Cortex of kidney (tissue), 1 donor: ENCODE measurements at places on chromosomes 3 and 15.

GRCh38 chr3:107366766-107367165 is 10.5 kb upstream of the CCDC54 start:
- DNase-seq = no peak

GRCh38 chr15:78249131-78249530 is 14.8 kb upstream of the ACSBG1 start:
- no peak for DNase-seq

GRCh38 chr3:62845996-62846395 is 29.2 kb downstream of the CADPS start:
- no peak for DNase-seq

DNA sequence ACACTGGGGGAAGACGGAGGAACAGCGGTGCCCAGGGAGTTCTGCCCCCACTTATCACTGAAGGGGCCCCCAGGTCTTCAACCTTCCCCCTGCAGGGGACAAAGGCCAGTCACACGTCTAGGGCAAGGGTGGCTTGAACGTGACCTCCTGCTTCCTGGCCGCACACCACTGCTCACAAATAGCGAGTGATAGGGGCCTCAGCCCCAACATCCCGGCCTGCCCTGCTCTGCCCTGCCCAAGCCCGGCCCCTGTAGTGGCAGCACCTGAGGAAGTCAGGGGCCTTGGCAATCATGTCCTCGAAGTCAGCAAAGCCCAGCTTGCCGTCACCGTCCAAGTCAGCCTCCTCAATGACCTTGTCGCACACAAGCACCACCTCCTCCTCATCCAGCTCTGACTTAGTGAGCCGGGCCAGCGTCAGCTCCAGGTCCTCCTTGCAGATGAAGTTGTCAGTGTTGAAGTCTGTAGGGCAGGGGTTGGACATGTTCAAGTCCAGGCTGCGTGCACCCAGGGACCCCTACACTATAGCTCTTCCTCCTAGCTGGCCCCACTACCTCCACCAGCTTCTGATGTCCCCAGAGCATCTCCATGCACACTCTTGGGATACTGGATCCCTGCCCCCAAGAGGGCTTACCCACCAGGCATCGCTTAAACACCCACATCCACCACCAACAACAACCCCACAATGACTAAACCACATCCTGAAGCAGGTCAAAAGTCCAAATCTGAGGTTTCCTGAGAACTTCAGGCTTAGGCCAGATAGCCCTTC is 13.3 kb downstream of the SH2D7 start:
- DNase-seq = no peak

GRCh38 chr15:58114812-58115211 is 23.4 kb upstream of the AQP9 start:
- no peak for DNase-seq

DNA sequence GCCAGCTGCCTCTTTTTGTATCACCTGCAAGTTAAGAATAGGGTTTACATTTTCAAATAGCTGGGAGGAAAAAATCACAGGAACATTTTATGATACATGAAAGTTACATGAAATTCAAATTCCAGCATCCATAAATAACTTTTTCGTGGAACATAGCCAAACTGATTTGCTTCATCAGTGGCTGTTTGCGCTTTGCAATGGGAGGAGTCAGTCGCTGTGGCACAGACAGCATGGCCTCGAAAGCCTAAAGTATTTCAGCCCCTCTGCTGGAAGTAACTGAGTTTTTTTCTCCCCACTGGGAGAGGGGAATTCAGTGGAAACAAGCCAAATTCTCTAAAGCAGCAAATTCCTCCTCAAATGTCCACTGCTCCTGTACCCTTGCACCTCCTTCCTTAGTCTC is 271.9 kb downstream of the SUCLG2 start:
- DNase-seq = no peak

- DNase-seq = no peak
These were observed 57.2 kb downstream of the KIF9 start for GRCh38 chr3:47225310-47225906.

GRCh38 chr15:54820098-54820497 is 376.6 kb downstream of the RSL24D1 start:
- no peak for DNase-seq

DNA sequence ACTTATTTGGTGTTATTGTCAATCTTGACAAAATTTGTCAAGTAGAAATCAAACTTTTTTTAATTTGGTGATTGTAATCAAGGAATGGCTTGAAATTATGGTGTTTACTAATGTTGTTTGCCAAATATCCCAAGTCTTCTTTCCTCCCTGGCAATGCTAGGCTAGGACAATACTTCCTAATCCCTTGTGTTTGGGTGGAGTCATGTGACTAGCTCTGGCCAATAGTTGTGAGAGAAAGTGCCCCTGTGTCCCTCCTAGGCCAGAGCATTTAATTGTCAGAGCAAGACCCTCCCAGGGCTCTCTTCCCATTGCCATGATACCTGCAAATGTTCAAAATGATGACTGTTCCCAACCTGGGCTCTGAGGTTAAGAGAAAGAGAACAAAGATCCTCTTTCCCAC is 132.7 kb downstream of the ANXA2 start:
- no peak for DNase-seq

GRCh38 chr3:114566162-114566755 is 272.4 kb downstream of the TIGIT start:
- DNase-seq = no peak

GRCh38 chr3:48016301-48016973 is at the start of gene MAP4:
TSS of gene MAP4 (minus strand) at chr3:48016416. CDS start at chr3:47998860, 17,556 bp downstream.
- DNase-seq = no peak

DNA sequence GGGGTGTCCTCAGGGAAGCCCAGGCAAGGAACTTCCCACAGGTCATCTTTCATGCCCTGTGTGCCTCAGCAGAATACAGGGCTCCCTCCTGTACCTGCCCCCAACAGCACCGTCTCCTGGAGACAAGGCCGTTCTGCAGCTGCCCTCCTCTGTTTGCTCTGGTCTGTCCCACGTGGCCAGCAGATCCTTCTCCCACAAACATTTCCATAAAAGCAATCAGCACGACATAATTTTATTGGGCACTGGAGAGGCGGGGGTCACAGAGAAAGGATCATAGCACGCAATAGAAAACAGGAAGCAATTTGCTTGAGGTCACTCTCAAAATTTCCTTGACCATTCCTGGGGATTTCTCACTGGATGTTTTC is 29.4 kb downstream of the STARD5 start:
- DNase-seq = no peak

DNA sequence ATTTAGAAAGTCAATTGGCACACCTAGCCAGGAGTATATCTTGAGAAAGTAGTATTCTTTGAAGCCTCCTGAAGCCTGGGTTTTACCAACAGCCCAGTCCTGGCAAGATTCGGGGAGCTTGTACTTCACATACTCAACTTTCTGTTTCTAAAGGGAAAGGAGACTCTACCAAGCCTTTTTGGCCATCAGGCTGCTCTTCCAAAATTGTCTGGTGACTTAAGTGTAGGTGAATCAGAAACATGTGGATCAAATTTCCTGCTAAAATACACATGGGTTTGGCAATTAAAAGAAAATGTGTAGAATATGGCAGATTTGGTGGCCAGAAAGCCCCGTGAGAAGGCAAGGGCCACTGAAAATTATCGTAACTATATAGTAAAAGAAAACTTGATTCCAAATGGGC is 15.9 kb upstream of the GREM1 start:
- no peak for DNase-seq

GRCh38 chr3:104612218-104612617 is 754.5 kb upstream of the ALCAM start:
- DNase-seq = no peak

- DNase-seq = no peak
These were observed 191.4 kb upstream of the LRIG1 start for GRCh38 chr3:66692042-66692765.

GRCh38 chr3:177894081-177894728 is 642.0 kb upstream of the KCNMB2 start:
- no peak for DNase-seq

DNA sequence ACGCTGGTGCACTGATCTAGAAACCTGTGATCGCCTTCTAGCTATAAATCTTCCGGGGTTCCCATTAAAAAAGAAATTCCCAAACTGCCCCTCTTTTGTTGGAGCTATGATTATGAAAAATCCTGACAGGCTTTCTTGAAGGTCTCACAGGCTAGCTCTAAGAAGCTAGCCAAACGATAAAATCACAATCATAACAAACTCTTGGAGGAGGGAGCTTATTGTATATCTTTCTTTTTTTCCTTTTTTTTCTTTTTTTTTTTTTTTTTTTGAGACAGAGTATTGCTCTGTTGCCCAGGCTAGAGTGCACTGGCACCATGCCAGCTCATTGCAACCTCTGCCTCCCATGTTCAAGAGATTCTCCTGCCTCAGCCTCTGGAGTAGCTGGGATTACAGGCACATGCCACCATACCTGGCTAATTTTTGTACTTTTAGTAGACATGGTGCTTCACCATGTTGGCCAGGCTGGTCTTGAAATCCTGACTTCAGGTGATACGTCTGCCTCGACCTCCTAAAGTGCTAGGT is 72.0 kb downstream of the MYO1E start:
- DNase-seq = no peak

DNA sequence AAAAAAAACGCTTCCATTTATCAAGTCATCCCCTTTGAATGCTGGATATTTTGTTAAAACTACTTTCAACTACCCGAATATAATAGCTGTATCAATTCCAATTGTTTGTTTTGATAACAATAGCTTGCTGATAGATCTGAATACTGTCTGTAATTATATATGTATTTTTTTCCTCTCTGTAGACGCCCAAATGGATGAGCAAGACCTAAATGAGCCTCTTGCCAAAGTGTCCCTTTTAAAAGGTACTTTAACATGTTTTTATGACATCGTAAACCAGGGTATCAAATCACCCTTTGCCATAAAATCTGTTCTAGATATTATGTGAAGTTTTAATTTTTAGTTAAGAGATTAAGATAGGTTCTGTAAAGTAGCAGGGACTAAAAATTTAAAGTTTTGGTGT is 111.5 kb upstream of the FLNB start:
- no peak for DNase-seq

GRCh38 chr3:127768346-127769008 is 53.8 kb downstream of the MGLL start:
- DNase-seq = no peak

GRCh38 chr15:96268442-96269204 is 61.9 kb upstream of the NR2F2 start:
- DNase-seq = no peak

DNA sequence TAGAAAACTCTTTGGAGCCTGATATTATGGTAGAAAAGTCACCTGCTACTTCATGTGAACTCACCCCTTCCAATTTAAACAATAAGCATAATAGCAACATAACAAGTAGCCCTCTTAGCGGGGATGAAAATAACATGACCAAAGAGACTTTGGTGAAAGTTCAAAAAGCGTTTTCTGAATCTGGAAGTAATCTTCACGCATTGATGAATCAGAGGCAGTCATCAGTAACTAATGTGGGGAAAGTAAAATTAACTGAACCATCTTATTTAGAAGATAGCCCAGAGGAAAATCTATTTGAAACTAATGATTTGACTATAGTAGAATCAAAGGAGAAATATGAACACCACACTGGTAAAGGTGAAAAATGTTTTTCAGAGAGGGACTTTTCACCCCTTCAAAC is 5.1 kb upstream of the SCG5 start:
- DNase-seq = no peak

GRCh38 chr15:79779746-79780145 is 117.1 kb downstream of the MTHFS start:
- no peak for DNase-seq

- no peak for DNase-seq
These were observed 46.1 kb downstream of the FRMD4B start for GRCh38 chr3:69339760-69340159.

GRCh38 chr3:160210341-160210740 is 14.9 kb upstream of the C3orf80 start:
- no peak for DNase-seq

- DNase-seq = no peak
These were observed 242.0 kb upstream of the FEZF2 start for GRCh38 chr3:62615258-62615849.

GRCh38 chr15:79101866-79102581 is 11.4 kb upstream of the RASGRF1 start:
- DNase-seq = no peak

GRCh38 chr3:40258555-40258954 is 51.0 kb upstream of the EIF1B start:
- DNase-seq = no peak

DNA sequence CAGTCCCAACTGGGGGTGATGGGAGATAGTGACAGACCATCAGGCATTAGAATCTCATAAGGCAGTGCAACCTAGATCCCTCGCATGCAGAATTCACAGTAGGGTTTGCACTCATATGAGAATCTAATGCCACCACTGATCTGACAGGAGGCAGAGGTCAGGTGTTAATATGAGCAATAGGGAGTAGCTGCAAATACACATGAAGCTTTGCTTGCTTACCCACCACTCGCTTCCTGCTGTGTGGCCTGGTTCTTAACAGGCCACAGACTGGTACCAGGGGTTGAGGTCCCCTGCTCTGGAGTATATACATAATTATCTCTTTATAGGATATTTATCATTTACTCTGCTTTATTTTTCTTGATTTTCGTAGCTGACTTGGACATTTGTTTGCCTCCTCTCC is 36.0 kb upstream of the ZMAT3 start:
- no peak for DNase-seq

- DNase-seq = no peak
These were observed 17.2 kb upstream of the CCR4 start for GRCh38 chr3:32934150-32934742.

DNA sequence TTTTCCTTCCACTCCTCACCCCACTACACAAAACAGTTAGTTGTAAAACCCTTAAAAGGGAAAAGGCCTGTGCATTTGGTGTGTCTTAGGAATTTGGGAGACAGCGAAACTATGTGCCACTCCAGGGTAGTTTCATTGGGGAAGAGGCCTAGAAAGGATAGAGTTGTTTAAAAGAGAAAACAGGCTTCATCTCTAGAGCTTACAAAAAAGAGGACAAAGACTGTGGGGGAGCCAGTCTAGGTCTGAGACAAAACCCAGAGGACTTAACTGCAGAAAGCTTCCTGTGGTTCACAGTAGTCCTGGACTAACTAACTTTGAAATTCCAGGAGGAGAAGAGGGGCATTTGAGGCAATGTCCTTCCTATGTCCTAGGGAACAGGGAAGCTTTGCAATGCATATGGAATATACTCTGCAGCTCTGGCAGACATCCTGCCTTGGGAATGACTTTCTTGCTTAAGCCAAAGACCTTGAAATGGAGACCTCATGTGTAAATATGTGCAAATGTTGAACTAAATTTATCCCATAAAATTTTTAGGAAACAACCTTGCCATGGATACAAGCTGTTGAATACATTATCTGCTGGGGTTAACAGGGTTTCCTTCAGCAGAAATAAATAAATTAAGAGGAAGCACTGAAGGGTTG is 159.4 kb downstream of the LSAMP start:
- DNase-seq = no peak
